GM12891 (cell line): ENCODE measurements at places on chromosomes 2 and 18.

DNA sequence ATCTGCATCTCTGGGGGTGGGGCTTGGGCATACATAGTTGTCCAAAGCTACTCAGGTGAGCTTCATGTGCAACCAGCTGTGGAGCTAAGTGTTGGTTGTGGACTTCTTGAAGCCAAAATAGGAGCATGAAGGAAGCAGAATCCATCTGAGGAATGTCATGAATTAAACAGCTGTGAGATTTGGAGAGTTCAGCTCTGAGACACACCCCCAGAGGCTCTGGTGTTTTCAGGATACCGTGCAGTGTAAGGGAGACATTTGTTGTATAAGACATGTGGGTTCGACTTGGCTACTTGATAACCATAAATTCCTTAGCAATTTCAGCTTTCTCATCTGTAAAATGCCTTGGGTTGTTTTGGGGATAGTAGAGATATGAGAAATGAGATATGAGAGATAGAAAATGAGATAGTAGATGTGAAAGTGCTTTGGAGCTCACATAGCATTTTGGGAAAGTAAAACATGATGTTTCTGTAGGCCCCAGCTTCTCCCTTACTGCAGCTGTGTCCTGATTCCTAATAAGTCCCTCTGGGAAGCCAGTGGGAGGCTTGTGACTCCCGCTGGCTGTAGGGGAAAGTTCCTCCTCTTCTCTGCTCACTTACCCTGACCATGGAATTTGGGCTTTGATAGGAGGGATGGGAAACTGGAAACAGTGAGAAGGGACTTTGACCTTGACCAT, 50.0 kb downstream of the DPYSL5 start:
- no peak for DNase-seq

DNA sequence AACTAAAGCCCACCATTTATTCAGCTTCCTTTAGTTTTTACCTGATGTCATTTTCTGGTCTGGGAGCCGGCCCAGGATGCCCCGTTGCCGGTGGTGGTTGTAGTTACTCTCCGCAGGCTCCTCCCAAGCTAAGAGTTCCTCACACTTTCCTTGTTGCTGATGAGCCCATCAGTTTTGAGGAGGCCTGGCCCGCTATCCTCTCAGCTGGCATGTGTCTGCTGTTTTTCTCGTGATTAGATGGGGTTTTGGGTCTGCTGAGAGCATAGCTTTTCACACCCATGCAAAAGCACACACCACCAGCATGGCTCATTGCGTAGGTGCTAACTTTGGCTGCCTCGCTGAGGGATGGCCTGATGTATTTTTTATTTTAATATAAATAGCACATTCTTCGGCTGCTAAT, 72.1 kb downstream of the PSMG2 start:
- no peak for DNase-seq

- DNase-seq: no peak
Measured at GRCh38 chr2:239015218-239015900, 167.5 kb downstream of the TWIST2 start.

GRCh38 chr18:8799596-8800441, 94.5 kb downstream of the MTCL1 start:
- no peak for DNase-seq

DNA sequence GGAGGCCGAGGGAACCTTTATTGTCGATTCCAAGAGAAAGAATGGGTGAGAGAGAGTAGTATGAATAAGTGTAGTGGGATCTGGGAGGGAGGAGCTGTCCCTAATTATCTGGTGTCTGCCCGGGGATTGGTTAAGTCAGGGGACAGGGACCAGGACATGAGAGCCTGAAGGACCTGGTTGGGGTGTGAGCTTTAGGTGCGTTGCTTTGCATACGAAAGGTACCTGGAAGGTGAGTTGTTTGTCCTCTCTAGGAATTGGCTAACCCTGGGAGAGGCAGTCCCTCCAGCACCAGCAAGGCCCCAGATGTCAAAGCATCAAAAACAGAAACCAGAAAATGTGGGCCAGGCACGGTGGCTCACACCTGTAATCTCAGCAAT, 48.1 kb upstream of the RPL31 start:
- no peak for DNase-seq

DNA sequence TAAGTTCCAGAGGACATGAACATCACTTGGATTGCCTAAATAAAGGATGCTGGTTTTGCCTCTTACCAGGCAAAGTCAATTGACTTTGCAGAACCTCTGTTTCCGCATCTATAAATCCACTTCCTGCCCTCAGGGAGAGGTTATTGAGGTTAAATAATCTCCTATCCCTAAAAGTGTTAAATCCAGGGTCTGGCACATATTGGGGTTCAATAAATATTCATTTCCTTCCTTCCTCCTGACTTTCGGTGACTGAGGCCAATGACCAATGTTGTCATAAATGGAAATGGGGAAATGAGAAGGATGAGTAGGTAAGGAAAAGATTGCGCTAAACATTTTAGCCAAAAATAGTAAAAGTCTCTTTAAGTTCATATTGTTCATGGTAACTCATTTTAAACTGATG, 16.0 kb downstream of the BCL2 start:
- no peak for DNase-seq

- no peak for DNase-seq
Measured at GRCh38 chr2:182522405-182522896, 95.6 kb upstream of the PDE1A start.

DNA sequence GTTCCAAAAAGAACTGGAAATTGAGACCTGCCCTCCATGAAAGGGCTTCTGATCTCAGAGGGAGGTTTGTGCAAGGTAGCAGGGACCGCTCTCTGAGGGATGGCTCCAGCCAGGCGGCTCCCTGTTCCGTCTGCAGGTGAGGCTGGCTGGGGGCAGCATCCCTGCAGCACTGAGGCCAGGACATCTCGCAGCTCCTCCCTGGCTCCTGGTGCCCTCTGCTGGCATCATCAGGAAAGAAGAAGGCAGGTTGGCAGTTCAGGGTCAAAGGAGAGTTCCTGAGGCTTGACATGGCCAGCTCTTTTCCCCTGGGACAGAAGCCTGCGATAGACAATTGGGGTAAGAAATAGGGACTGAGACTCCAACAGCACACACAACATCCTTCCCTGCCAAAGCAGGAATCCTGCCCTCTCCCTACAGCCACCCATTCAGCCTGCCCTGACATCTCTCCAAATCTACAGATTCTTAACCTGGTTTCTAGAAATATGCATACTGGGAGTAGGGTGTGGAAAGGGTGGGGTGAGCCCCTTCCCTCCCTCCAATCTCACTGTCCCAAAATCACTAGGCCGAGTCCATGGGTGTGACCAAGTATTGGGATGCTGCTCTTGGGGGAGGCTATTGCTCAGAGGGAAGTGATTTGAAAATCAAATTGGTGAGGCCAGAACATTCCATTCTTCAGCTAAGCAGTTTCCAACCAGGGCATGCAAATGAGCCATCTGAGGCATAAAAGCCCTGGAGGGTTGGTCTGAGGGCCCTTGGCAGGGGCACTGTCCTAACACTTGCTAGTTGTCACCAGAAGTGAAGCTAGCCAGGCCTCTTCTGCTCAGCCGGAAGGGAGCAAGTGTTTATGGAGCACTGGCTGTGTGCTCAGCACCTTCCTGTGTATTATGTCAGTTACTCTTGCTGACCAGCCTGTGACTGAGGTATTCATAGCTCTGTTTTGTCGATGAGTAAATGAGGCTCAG, 185.4 kb downstream of the TFCP2L1 start:
- no peak for DNase-seq
